Nucleus accumbens (tissue), 56 donors: ENCODE measurements at places on chromosomes 1 and 21.

GRCh38 chr1:201261771-201262547 is 21.3 kb upstream of the PKP1 start:
- DNase-seq, result no peak

DNA sequence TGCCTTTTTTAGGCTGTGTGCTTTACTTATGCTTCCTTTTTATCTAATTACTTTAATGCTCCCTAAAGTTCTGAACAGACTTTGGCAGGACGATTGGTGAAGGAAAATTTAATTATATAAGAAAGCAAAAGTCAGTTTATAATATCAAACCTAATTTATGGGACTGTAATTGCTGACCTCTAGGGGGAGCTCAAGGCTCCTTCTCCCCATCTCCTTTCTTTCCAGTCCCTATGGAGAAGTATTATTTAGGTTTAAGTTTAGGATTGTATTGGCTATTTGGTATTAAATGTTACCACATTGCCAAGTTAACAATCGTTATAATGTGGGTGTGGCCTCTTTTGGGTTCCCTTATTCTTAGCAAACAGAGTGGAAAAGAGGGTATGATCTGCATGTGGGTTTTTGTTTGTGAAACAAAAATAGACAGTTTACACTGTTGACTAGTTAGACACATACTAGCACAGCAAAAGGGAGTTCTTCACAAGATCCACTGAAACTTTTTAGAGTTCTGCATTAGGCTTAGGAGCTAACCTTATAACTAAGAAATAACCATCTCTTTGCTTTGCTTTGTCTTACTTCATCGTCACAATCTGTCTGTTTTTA is 48.2 kb upstream of the TNFSF4 start:
- DNase-seq, result no peak

DNA sequence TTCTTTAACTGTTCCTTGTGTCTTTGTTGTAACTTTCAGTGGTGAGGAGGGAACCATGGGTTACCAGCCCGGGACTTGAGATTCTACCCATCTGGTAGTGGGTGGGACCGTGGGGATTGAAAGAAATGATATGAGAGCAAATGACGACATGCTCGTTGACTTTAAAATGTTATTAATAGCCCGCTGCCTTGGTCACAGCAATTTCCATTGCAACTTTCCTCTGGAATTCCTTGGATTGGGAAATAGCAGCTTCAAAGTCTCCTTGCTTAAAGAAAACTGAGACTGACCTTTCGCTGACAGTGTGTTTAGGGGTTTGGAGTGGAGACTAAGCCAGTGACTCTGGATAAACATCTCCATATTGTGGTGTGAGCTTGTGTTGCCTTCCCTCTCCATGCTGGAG is 44.2 kb upstream of the MARK1 start:
- DNase-seq, result no peak

DNA sequence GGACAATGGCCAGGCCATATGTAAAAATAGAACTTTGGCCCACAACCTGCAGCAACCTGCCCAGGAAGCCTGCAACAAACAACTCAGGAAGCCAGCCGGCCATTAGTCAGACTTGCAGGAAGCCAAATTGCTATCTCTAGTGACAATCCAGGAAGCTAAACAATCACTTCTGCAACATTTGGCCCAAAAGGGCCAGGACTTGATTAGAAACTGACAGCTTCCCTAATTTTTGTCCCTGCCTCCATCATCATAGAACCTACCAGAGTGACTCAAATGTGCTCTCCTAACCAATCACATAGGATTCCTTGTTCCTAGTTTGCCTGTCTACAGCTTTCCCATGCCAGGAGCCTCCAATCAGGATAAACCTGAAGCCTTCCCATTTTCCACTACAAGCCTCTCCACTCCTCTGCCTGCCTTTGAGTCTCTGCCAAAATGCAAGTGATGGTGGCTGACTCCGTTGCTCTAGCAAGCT is 639.3 kb downstream of the PTPRU start:
- DNase-seq, result no peak

DNA sequence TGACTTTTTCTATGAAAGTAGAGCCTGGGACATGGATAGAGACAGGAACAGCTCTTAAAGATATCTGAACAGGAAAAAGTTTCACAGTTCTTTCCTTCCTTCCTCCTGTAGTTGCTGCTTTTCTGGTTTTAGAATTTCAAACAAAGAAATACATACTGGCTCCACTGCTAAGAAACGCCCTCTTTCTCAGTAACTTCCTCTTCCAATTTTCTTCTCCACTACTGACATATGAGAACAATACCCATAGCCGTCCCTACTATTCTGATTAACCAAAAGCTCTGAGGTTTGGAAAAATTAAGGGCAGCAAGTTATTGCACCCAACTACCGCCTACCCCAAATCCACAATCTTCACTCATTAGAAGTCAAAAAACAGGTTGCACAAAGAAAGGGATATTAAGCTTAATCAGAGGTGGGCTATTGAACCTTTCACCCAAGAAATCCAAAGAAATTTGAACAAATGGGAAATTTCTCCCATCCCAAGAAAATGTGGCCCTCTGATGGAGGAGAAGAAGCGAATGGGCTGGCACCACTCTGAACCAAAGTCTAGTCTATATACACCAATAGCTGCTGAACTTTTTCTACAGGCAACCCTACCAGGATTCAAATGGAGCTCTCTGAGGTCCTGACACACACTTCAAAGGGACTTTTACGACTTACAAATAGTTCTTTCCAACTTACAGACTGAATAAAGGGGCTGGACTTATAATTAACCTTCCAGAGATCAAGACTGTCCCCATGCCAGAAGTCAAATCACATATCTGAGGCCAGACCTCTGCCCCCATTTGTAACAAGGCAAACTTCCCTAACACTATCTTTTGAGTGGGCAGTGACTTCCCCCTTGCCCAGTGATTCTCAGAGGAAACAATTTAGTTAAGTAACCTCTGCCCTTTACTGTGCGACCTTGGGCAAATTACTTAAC is 1.7 kb downstream of the WASF2 start:
- DNase-seq, result no peak

DNA sequence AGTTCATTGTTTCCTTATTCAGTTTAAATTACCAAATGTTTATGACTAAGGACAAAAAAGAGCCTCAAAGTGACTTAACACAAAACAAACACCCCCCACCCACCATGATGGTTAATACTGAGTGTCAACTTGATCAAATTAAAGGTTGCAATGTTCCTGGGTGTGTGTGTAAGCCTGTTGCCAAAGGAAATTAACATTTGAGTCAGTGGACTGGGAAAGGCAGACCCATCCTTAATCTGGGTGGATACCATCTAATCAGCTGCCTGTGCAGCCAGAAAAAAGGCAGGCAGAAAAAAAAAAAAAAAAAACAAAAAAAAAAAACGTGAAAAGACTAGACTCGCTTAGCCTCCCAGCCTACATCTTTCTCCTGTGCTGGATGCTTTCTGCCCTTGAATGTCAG is 543.4 kb downstream of the NEGR1 start:
- DNase-seq, result no peak

- DNase-seq, result no peak
Observed at GRCh38 chr21:34039678-34040382, 33.5 kb upstream of the MRPS6 start.

DNA sequence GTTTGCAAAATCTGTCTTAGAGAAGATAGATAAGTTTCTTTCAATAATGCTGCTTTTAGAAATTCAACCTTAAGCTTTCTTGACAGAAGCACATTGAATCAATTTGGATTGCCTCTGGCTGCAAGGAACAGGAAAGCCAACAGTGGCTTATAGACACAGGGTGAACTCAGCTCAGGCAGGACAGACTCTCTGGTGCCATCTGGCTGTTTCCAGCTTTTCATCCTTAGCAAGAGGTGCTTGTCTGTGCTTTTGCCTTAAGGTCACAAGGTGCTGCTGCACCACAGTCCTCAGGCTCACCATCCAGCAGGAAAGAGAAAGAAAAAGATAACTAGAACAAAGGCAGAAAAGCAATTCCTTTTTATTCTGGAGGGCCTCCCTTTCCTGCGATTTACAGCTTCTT is 93.7 kb upstream of the ETS2 start:
- DNase-seq, result no peak

GRCh38 chr1:93177991-93178390 is 2.2 kb downstream of the TMED5 start:
- DNase-seq, result no peak

- DNase-seq, result no peak
Observed at GRCh38 chr1:74690364-74690696, 16.7 kb upstream of the ERICH3 start.

GRCh38 chr1:232300466-232300865 is 329.5 kb downstream of the SIPA1L2 start:
- DNase-seq, result no peak

DNA sequence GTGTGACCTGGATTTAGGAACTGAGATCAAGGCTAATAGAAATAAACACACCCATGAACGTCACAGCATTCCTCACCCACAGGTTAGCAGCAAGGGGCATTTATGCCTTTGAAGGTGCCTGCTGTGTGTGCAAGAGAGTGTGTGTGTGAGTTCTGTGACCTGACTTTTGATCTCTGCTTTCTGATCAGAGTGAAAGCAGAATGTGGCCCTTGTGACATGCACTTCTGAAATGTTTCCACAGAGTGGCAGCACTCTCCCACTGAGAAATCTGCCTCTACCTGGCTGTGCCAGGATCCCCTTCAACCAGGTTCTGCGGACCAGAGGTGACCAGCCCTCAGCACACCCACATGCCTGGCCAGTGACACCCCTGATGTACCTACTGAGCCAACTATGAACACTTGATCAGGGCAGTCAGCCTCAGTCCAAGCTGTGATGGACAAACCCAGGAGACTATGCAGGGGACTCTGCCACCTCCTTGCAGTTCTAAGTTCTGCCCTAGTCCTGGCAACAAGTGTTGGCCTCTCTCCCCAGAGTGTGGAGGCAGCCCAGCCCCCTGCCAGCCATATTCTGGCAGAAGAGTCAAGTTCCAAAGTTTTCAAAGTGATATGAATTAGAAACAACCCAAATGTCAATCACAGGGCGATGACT is 41.0 kb downstream of the RXRG start:
- no peak for DNase-seq

DNA sequence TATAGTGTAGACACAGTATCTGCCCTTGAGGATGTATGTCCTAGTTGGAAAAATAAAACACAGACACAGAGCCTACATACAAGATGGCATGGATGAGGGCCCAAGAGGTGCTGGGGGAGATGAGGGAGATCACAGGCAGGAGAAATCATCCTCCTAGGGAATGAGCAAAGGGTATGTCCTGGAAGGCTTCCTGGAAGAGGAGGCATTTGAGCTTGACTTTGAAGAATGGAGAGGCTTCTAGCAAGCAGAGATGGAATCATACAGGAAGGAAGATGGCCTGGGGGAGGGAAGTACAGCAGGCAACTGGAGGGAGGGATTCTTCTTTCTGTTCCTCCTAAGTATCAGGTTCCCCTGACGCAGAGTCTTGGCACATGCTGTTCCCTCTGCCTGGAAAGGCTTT is 103.3 kb downstream of the LACTBL1 start:
- DNase-seq, result no peak

- DNase-seq, result no peak
Observed at GRCh38 chr1:169869426-169869825, 24.3 kb downstream of the SCYL3 start.

DNA sequence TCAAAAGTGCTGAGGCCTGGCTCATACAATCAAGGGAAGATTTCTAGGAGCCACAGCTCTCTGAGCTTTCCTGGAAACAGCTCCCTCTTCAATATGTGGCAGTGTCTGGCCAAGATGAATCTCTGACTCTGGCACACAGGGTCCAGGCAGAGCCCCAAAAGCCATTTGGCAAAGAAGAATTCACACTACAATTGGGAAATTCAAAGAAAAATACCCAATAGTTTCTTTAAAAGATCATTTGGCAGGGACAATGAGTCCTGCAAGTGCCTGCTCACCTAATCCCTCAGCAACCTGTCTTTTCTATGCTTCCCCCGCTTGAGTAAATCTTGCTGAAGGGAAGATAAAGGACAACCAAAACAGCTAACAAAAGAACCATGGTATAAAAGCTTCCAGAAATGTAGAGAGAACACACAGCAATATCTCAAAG is 124.6 kb downstream of the TGFBR3 start:
- DNase-seq, result no peak

GRCh38 chr1:226979115-226979516 is 39.0 kb downstream of the COQ8A start:
- DNase-seq, result no peak

DNA sequence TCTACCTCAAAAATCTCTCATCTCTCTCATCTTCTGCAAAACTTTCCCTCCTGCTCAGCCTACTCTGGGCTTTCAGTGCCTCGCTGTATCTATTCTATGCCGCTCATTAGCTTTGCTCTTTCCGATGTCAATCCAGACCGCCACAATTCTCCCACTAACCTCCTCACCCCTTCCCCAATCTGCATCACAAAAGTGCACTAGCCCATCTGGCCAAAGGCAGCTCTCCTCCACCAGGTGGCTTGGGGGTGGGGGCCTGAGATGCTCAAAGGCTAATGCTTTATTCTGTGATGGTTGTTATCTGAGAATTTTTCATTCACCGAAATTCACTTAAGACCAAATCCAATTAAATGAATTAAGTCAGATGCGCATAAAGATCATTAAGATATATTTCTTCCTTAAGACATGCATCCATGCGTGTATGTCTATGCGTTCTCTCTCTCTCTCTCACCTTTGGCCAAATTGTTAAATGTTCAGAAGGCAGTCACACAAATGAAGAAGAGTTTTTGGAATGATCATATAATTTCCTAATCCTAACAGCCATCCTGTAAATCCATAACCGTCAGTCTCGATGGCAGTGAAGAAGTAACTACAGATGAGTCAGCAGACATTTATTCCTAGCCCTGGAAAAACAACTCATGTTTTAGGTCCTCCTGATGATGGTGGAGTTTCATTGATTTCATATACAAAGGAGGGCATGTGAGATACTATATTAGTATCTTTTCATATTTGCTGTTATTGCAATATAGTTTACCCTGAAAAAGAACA is 111.3 kb downstream of the C1orf21 start:
- no peak for DNase-seq

DNA sequence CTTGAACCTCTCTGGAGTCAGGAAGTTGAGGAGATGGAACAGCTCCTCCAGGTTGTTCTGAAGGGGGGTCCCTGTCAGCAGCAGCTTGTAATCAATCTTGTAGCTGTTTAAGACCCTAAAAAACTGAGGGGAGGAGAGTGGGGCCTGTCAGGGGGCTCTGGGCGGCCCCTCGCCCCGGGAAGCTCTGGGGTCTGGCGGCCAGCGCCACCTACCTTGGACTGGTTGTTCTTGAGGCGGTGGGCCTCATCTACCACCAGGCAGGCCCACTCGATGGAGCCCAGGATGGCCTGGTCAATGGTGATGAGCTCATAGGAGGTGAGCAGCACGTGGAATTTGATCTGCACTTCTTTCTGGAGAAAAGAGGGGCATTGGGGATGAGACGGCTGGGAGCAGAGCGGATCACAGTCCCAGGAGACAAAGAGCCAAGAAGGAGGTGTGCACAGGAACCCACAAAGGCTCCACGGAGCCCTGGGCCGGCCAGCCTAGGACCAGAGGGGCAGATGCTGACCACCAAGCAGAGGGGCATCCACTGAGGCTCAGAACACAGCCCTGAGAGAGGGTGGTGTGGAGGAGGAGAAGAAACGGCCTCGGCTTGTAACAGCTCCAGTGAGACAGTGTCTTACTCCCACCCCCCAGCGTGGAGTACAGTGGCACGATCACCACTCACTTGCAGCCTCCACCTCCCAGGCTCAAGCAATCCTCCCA is 43.5 kb downstream of the CHD5 start:
- DNase-seq, result no peak
